ENCODE measurements at places on chromosomes 6 and 20.

GRCh38 chr6:135226537-135226936 lies 45.4 kb downstream of the MYB start:
- DNase-seq, result no peak

GRCh38 chr6:84204011-84204410 lies 23.4 kb downstream of the CEP162 start:
- no peak for DNase-seq

DNA sequence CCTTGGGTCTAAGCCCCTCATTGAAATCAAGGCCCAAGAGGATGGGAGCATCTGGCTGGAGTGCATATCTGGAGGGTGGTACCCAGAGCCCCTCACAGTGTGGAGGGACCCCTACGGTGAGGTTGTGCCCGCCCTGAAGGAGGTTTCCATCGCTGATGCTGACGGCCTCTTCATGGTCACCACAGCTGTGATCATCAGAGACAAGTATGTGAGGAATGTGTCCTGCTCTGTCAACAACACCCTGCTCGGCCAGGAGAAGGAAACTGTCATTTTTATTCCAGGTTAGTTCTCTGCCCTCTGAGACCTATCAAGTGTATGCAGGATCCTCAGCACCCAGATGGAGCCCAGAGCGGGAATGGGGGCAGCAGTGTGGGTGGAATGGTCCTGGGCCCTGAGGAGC lies 5.1 kb downstream of the BTN2A2 start:
- peak; percentile 26 for DNase-seq

DNA sequence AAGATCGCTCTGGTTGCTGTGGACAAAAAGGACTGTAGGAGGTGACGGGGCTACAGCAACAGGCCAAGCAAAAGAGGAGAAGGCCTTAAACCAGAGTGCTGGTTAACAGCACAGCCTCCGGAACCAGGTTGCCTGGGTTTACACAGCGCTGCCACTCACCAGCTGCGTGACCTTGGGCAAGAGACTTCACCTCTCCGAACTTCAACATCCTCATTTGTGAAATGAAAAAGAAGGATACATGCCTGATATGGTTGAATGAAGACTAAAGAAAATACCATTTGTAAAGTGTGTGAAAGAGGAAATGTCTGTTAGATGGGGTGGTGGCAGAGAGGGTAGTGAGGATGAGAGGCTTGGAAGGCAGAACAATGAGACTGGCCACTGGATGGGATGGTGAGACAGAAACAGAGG lies 44.9 kb downstream of the PREX1 start:
- DNase-seq, result no peak

DNA sequence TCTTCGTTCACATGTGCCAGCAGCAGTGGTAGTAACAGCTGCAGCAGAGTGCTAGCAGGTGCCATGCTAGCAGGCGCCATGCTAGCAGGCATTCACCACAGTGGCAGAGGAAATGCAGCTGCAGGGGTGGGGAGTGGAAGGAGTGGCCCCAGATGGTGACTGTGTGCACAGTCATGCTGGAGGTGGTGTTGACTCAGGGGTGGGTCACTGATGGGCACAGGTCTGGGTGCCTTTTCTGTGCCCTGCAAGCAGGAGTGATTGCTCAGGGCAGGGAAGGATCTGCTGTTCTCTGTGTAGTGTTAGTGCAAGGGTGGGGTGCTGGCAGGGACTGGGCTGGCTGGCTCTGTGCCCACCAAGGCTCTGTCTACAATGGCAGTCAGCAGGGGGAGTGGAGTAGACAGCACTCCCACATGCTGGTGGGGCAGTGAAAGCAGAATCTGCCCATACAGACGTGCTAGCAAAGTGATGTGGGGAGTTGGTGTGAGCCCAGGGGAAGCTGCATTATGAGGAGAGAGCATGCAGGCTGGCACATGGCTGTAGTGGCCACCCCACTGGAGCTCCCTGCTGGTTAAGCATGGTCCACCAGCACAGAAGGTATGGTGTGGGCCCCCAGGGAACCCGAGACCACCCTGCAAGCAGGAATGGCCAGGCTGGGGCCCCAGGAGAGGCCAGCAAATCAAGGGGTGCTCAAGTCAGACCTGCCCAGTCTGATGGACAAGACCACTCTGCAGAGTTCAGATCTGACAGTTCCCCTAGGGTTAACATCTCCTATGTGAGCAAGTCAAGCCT lies 11.4 kb upstream of the TSPYL4 start:
- DNase-seq, result no peak

- DNase-seq, result no peak
Observed at GRCh38 chr6:1244941-1245340, 67.0 kb upstream of the FOXQ1 start.

- DNase-seq, result no peak
Observed at GRCh38 chr20:3323398-3323797, 84.1 kb downstream of the DNAAF9 start.
